ENCODE measurements at places on chromosomes 1 and 21.

- no peak for DNase-seq
These were observed 248.6 kb downstream of the RERE start for GRCh38 chr1:8568837-8569236.

DNA sequence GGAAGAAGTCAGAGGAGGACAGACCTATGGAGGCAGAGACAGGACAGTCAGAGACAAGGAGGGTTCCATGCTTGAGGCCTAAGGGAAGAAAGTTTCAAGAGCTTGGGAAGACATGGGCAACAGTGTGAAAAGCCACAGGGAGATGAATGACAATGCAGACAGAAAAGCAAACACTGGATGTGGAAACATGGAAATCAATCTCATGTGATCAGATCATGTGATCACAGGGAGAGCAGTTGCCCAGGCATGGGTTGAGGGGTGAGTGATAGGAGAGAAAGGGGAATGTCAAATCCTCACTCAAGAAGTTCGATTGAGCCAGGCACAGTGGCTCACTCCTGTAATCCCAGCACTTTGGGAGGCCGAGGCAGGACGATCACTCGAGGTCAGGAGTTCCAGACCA, 17.2 kb downstream of the PTAFR start:
- DNase-seq: no peak

DNA sequence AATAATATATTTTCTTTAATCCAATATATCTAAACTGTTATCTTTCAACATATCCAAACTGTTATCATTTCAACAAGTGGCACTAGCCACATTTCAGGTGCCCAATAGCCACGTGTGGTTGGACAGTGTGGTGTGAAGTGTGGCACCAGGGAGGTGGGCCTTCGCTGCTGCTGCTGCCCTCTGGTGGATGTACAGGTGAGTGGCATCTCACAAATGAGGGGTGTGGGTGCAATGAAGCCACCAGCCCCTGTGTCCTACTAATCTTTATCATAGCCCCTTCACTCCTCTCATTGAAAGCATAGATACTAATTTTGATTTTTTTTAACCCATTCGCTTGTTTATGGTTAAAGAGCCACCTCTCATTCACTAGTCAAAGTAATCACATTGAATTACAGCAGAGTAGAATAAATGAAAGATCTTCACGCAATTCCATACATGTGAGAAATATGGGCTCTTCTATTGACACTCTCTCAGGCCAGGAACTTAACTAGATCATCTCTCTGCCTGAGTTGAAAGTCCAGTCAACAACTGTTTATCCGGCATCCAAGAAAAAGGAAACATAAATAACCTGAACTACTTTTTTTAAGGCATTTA, 499.2 kb downstream of the OMA1 start:
- peak; percentile 13 for DNase-seq

DNA sequence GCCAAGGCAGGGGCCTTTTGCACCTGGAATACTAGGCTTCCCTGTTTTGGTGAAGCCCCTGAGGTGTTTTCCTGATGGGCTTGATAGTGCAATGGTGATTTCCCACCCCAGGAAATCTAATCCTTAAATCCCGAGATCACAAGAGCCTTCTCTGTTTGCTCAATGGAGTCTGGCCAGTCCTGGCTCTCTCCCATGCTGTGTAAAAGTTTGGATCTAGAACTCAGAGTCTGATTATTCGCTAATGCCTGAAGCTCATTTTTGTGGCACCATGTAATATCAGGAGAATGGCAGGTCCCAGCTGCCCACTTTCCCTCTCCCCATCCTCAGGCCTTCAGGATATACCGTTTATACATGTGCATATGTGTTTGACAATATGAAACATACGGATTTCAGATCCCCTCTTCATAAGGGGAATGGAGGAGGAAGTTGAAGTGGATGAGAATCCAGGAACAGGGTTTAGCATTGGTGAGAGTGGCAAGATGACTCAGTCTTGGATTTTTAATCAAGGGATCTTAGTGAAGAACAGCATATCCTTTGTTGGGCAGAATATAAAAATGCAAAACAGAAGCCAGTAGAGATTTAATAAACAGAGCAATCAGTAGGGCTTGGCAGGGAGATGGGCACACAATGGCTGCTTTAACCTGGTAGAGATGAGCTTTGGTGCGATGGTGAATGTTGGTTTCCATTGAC, 62.1 kb downstream of the CLIC6 start:
- no peak for DNase-seq

GRCh38 chr1:212528501-212528900, 80.1 kb upstream of the ATF3 start:
- no peak for DNase-seq
